ENCODE measurements at places on chromosomes 16 and 17.

DNA sequence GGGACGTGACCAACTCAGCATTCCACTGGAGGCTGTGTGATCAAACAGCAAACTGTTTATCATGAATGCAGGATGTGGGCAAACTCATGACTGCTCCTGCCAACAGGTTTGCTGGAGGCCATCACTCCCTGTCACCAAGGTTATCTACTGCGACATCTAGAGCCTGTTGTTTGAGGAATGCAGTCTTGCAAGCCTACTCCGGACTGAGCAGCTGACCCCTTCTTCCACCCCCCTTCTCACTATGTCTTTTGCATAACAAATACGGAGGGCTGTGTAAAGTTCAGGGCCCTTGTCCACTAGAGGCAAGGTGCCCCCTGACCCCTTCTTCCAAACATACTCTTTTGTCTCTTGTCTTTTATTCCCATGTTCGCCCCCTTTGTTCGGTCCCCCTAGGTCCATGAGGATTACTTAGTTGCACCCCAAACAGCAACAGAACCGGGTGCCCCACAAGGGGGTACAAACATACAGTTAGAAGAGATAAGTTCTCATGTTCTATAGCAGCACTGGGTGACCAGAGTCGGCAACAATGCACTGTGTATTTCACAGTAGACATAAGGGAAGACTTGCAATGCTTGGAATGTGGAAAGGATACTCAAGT lies 28.7 kb downstream of the MEAK7 start:
- DNase-seq: no peak

GRCh38 chr17:64520359-64520758 lies 13.6 kb downstream of the CEP95 start:
- DNase-seq: no peak

DNA sequence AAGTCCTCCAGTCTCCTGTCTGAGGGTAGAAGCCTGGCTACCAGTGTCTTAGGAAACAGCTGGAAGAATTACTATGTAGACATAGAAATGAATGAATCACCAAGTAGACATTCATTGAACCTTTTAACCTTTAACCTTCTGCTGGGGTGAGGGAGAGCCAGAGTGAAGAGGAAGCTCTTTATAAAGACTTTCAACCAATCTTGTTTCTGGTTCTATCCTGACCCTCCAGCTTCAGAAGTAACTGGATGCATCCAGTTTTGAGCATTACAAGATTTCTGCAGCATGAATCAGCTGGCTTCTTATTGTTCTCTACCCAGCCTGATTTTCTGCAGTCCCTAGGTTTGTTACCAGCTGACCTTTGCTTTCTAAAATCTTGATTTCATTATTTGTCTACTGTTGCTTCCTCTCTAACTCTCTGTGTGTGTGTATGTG lies 8.5 kb downstream of the TEKT1 start:
- DNase-seq: no peak

- DNase-seq: no peak
Observed at GRCh38 chr16:1512774-1513173, 19.6 kb downstream of the TELO2 start.

DNA sequence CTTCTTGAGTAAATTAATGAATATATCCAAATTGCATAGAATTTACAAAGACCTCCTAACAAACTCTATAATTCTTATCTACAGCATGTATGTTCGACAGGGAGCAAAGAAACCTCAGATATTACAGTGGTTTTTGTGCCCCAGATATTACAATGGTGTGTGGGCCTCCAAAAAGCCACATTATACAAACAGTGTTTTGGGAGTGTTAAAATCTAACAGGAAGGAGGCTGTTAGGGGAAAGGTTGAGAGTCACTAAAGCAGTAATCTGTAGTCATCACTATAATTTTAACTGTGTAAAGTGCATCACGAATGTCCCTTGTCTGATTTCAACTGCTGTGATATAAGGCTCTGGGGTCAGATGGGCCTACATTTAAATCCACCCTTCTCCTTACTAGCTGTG lies 400.2 kb upstream of the C16orf82 start:
- DNase-seq: no peak

- DNase-seq: no peak
Observed at GRCh38 chr17:1275962-1276736, 3.3 kb upstream of the TRARG1 start.

- no peak for DNase-seq
Observed at GRCh38 chr17:41823141-41823524, 10.3 kb downstream of the FKBP10 start.

GRCh38 chr16:88534638-88535190 lies 35.5 kb upstream of the ZC3H18 start:
- no peak for DNase-seq

DNA sequence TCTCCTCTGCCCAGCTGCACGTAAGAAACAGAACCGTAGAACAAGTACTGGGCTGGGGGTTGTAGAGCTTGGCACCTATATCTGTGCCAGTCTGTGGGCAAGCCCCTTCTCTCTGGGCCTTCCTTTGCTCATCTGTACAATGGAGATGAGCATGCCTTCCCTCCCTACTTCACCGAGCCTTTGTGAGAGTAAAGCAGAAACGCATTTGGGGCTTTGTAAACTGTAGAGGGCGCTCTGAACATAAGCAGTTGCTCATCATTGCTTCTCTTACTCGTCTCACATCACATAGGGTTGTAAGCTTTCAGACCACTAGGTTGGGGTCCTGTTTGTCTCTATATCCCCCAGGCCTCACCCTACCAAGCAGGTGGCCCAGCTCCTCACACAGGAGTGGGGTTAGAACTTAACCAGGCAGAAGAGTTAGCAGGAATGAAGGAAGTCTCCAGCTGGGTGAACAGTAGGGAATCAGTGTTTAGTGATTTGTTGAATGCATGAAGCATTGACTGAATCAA lies 15.1 kb downstream of the SAMD14 start:
- DNase-seq: no peak

GRCh38 chr17:44909681-44910144 lies 5.6 kb downstream of the GFAP start:
- no peak for DNase-seq

DNA sequence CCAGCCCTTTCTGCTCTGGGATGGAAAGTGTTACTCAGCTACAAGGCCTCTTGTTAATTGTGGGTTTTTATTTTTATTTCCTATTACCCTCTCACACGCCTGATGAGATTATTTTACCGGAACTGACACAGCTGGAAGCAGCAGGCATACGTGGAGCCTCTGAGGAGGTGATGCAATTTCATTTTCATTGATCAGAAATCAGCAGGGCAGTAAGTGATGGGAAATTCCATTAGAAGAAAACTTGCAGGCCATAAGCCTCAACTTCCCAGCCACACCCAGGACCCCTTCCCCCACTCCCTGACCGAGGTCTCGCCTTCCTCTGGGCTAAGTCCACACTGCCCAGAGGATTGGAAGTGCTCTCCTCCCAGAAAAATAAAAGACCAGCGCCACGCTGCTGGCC lies 69.7 kb downstream of the ZFHX3 start:
- no peak for DNase-seq

DNA sequence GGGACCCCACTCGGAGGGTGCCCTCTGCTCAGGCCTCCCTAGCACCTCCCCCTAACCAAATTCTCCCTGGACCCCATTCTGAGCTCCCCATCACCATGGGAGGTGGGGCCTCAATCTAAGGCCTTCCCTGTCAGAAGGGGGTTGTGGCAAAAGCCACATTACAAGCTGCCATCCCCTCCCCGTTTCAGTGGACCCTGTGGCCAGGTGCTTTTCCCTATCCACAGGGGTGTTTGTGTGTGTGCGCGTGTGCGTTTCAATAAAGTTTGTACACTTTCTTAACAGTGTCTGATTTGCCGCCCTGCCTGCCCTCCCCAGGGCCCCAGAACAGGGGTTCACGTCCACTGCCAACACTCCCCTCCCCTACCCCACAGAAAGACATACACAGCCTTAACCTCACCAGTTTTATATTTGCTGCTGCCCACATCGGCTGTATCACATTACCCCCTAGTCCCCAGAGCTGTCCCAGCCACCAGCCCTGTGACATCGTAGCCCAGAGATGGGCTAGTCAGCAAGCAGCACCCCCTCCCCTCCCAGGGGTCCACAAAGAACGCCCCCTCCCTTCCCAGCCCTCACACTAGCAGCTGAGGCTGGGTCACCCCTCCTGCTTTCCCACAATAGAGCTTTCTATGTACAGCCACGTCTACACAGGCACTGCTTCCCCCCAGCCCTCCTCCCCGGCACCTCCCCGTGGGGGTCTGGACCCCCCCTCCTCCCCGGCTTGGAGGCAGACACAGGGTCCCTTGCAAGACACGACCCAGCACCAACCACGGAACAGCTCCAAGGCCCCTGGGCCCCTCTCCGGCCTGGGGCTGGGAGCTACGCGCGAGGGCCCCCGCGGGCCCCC lies 7.9 kb downstream of the GRN start:
- DNase-seq: no peak

- DNase-seq: no peak
Observed at GRCh38 chr16:86354641-86355513, 155.4 kb upstream of the FOXF1 start.

DNA sequence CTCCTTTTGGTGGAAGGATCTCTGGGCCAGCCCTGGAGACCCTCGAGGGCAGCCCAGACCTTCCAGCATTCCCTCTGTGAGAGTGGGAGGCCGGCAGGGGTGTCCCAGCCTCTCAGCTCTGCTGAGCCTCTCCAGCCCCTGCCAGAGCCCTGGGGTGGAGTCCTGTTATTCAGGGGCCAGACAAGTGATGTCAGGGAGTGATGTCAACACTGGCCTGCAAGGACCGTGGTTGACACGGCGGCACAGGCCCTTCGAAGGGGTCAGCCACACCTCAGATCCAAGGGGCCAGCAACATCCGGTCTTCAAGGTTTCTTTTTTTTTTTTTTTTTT lies 231.2 kb downstream of the KATNIP start:
- DNase-seq: no peak

DNA sequence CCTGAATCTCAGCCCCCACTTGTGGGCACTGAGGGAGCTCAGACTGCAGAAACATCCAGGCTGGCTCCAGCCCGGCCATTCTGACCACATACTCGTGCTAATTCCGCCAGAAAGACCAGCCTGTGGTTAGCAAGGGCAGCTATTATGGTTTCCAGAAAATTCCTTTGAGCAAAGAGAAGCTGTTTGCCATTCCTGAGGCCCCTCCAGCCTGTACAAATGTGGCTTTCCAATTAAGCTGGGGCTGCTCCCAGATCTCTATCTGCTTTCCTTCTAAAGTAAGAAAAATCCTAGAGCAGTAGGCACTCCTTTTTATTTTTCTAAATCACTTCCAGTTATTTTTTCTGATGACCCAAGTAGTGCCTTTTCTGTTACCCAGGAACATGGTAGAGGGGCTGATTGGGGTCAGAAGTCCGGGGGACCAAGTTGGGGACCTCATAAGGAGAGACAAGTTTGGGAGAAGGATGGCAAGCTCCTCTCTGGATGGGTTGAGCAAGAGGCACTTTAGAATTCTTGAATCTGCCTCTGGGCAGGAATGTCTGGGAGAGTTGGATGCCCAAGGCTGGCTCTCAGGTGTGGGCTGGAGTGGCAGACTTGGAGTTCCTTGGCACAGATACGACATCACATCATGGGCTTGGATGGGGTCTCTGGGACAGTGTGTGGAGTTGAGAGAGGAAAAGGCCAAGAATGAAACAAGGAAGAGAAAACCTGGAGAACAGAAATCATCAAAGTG lies 83.3 kb upstream of the TNRC6C start:
- DNase-seq: no peak

- no peak for DNase-seq
Observed at GRCh38 chr17:876272-876671, 94.1 kb downstream of the MRM3 start.

- DNase-seq: no peak
Observed at GRCh38 chr16:53091466-53092211, 36.8 kb downstream of the CHD9 start.
